ENCODE measurements at places on chromosomes 4 and X.
A peak's percentile ranks its signal among the peaks of the same experiment; 100 is the strongest.

DNA sequence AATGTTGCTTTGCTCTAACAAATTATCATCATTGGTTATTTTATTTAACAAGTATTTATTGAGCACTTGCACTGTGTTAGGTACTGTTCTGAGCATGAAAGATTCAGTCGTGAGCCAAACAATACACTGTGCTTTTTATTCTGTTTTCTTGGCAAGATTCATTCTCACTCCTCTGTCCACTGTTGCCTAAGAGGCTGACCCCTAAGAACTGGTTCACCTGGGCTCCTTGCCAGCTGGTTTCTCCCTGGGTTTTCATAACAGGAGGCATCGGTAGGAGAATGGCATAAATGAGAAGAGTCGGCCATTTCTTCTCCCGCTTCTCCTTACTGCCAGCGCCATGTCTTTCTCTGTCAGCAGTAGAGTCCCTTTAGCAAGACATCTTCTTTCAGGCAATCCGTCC lies 243.7 kb upstream of the DIAPH2 start:
- no peak for DNase-seq

- DNase-seq = no peak
Observed at GRCh38 chrX:56798339-56798711, 69.3 kb downstream of the NBDY start.

DNA sequence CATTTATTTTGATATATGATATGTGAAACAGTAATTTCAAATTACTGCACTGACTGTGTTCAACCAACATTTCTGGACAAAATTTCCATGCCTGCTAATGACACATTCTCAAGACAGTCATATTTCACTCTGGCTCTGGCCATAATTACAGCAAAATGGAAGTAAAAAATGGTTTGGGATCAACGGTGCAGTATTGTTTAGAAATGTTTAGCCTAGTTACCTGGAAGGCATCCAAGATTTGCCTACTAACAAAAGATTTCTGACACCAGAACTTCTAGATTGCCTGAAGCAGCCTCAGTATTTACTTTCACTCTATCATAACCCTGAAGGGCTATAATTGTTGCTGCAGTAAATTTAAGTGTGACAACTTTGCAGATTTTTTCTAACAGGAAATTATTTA lies 416.3 kb downstream of the PCDH10 start:
- DNase-seq = no peak

DNA sequence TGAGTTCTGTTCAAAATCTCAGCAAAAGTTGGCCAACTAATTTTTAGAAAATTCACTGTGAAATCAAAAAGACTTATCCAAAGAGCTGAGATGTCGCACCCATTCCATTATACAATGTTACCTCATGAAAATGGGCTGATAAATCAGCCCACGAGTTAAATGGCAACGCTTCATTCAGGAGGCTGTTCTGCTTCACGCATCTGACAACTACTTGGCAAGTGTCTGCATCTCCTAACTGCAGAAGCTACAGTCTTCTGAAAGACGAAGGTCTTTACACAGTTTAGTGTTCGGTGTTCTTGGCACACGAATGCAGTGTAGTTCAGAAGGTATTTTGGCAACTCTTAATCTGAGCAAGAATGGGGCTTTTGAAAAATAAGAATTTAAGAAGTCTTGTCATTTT lies 166.6 kb upstream of the DKK2 start:
- DNase-seq = no peak

- peak; percentile 15 for DNase-seq
Observed at GRCh38 chr4:142778430-142778829, 67.7 kb downstream of the INPP4B start.

GRCh38 chr4:124591637-124592036 lies 120.9 kb downstream of the ANKRD50 start:
- DNase-seq = no peak

DNA sequence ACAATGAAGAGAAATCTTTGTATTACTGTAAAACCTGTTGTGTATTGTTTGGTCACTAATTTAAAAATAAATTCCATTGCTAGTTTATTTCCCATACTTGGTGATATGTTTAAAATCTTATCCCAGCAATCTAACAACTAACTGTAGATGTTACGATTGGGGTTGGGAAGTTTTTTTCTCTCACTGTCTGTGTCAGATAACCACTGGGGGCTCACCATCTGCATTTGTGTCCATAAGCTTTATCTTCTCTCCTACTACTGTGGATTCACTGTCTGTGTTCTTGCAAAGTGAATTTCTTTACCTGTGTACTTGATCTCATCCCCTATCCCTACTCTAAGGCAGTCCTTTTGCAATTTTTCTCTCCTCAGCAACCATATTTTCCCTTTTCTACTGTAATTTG lies 81.3 kb downstream of the STIM2 start:
- no peak for DNase-seq

GRCh38 chrX:109709129-109709631 lies 23.9 kb downstream of the ACSL4 start:
- peak; percentile 29 for DNase-seq

DNA sequence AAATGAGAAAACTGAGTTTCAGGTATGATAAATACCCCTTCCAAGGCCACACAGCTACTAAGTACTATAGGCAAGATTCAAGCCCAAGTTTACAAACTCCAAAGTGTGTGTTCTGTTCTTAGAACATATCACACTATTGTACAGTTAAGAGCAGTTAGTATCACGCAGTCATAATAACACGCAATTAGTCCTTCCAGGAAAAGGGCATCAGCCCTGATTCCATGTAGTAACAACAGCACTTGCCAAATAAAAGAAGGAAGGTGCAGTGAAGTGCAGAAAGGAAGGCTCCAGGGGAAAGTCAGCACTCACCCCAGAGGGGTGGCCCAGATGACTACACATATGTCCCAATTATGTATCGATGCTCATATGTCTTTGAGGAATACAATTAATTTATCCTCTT lies 4.4 kb downstream of the TASL start:
- DNase-seq = no peak

- DNase-seq = no peak
Observed at GRCh38 chr4:53431052-53431451, 53.6 kb downstream of the FIP1L1 start.

DNA sequence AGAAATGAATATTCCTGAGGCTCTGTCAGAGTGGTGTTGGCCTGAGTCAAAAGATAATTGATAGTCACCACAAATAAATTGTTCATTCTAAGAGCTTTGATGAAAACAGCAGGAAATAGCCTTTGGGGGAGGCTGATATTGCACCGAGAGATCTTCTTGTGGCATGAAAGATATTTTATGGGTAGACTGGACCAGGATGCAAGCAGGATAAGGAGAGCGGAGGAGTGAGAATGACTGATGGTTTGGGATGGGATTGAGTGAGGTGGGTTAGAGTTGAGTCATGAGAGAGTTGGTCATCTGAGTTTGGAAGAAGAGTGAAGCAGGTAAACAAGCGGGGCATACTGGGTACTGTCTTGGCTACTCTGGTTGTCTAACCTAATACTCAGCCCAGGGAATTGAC lies 88.7 kb downstream of the REPS2 start:
- DNase-seq = no peak

- peak; percentile 45 for DNase-seq
Observed at GRCh38 chr4:78551420-78552351, at the start of gene ANXA3. Gene ANXA3 (plus strand): TSS chr4:78551770. CDS start chr4:78554474, 2,704 bp downstream.

DNA sequence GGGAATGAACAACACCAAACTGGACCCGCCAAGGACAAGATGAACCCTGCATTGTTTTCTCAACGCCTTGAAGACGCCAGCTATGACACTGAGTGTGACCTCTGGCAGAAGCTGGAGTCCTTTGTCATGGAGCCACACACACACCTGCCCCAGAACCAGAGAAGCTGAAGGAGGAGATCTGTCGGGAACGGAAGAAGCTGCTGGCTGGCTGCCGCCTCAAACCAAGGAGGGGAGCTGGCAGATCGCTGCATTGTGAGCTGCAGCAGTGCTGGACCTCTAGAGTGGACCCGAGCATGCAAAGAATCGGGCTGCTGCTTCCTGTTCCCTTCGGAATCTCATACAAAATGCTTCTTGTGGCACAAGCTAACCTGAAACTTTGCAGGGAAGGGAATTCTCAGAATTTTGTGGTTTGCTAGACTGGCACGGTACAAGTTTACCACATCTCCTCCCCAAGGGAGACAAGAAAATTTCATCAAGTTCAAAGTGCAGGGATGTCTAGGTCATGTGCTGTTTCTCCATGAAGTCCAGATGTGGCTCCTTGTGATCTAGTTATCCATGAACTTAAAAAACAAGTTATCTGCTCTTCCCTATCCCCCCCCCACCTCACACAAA lies 23.4 kb upstream of the GLRB start:
- DNase-seq = no peak

GRCh38 chr4:151669990-151670389 lies 90.8 kb downstream of the GATB start:
- no peak for DNase-seq

- DNase-seq = no peak
Observed at GRCh38 chr4:164700471-164700870, 53.5 kb upstream of the SMIM31 start.

- DNase-seq = peak; percentile 43
Observed at GRCh38 chrX:9416562-9417348, 48.1 kb upstream of the TBL1X start.

GRCh38 chr4:98626350-98626749 lies 32.1 kb downstream of the TSPAN5 start:
- DNase-seq = peak; percentile 83

DNA sequence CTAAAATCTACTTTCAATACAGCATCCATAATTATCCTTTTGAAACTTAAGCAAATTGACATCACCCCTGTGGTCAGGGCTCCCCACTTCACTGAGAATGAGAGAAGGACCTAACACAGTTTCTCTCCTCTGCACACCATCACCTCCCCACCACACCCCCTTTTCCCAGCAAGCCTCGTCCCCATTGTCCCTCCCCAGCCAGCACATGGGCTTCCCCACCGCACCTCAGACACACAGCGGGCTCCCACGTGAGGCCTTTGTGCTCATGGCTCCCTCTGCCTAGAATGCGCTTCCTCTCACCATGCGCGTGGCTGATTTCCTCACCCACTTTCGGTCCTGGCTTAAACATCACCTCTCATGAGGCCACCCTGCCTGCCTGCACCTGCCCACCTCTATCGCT lies 639.0 kb upstream of the FRG1 start:
- DNase-seq = no peak

DNA sequence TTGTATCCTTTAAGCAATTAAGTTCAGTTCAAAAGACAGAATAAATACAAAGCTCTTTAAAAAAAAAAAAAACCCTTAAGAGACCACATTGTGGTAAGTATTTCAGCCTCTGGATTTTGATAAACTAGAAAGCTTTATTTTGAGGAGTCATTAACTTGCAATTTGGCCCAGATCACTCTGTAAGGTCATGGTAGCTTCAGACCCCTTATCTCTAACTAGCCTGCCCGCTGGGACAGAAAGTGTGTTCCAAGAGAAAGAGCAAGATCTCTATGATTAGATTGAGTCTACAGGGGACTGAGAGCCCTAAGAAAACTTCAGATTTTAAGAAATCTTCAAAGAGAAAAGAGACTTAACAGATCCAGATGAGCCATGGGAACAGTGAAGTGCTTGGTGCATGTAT lies 45.6 kb downstream of the GALNT7 start:
- no peak for DNase-seq

- DNase-seq = peak; percentile 84
Observed at GRCh38 chr4:15920723-15921591, 17.6 kb downstream of the FGFBP1 start.

DNA sequence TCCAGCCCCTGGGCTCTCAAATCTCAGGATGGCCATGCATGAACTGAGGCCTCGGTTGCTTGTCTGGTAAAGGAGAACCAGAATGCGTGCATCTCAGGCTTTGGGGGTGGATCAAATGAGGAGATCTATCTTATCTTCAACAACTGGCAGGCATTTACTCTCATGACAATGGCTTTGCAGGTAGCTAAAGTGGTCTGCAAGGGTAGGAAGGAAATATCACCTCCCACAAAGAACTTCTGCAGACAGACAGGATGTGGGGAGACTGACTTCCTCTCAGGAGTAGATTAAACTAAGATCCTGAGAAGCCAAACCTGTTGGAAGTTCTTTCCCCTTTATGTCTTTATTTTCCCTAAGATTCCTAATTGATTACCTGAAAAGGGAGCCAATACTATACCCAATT lies 7.8 kb downstream of the LDB2 start:
- no peak for DNase-seq

DNA sequence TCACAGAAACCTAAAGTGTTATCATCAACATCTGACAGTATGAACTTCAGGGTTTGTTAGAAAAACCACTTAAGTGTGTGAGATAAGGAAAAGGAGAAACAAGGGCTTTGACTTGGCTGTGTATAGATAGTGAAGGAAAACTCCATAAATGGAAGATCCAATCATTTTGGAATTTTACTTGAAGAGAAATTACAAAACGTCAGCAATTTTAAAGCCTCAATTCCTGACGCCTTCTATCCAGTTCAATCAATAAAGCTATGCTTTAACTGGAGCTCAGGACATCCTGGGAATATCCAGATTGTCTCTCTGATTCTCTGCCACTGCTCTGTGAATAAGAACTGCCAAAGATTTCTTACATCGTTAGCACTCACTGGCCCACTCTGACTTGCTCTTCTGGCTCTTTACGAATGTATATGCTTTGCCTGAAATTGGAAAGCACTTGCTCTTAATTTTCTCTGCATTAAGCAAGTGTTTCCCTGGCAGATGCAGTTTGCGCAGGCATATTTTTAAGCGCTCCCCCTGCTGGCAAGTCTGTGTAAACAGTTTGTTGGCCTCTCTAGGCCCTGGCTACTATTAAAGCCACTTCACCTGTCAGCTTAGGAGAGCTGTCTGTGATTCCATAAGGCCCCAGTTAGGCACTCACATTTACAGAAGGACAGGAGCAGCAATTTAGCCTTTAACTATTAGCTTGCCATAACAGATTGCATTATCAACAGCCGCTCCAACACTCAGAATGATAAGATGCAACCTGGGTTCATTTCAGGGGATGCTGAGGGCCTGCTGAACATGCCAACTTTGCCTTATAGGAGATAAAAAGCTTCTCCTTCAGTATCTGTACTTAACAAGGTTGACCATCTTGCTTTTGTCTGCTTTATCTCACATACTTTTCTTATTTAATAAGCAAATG lies 251.4 kb upstream of the DDX53 start:
- peak; percentile 29 for DNase-seq

DNA sequence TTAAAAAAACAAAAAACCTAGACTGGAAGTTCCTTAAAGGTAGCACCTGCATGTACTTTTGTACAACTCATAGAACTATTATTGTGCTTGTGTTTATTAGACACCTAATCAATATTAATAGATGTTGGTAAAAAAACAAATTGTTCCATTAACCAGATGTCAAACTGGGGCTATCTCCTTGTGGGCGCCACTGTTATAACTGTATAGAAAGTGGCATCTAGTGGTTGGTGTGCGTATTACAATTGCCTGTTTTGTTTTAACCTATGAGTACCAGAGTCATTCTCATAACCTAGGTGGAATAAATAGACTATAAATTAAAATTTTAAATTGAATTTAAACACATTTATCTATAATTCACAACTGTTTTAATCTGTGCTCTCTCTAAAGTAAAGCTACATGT lies 97.4 kb downstream of the COL4A5 start:
- peak; percentile 11 for DNase-seq

GRCh38 chr4:173014836-173015235 lies 153.8 kb upstream of the GALNT7 start:
- no peak for DNase-seq

- no peak for DNase-seq
Observed at GRCh38 chr4:180240670-180241069, 2002.5 kb upstream of the TENM3 start.

Measured in GM03348 (cell line).